ENCODE measurements at places on chromosomes 16 and 17. TPM values are rescaled to one million over a fixed set of nuclear protein-coding genes. Genes with fewer than 3 reads are reported as not detected.

RAMP2 gene
- 5.7 TPM for polyA plus RNA-seq

CES1 gene
- 18.8 TPM for polyA plus RNA-seq

MYO1C gene
- polyA plus RNA-seq, result 58.7 TPM

RECQL5 gene
- 41.2 TPM for polyA plus RNA-seq

SP6 gene
- 2.5 TPM for polyA plus RNA-seq

ABCC11 gene
- polyA plus RNA-seq, result 0.22 TPM

DNA sequence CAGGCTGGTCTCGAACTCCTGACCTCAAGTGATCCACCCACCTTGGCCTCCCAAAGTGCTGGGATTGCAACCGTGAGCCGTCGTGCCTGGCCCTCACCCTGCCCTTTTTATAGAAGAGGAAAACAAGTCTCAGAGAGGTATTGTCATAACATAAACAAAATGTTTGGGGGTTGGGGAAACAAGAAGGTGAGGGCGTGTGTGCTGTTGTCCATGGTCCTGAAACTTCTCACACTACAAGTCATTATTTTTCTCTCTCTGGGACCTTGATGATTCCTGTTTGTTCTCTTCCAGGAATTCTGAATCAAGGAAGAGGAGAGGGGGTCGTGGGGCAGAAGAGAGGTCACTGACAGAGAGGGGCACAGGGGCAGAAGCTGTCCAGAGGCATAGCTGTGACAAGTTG lies 160.2 kb upstream of the LHX1 start:
- DNase-seq, result peak; percentile 18

DNA sequence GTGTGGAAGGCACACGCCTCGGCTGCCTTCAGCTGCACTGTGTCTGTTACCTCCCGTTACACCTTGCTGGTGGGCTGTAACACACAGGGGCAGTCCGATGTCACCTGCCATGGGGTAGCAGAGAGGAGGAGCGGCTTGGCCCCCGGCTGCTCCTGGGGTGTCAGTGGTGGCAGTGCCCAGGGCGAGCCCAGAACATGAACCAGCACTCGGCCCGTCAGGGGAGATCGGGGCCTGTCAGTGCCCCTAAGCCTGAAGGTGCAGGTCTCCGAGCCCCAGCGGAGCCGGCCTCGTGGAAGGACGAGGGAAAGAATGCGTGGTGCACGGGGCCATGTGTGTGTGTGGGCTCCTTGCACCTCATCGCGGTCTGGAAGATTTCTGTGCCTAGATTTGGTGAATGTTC lies 15.4 kb downstream of the RGS11 start:
- DNase-seq, result no peak

- no peak for DNase-seq
Observed at GRCh38 chr17:13541032-13541480, 60.7 kb downstream of the HS3ST3A1 start.

DNA sequence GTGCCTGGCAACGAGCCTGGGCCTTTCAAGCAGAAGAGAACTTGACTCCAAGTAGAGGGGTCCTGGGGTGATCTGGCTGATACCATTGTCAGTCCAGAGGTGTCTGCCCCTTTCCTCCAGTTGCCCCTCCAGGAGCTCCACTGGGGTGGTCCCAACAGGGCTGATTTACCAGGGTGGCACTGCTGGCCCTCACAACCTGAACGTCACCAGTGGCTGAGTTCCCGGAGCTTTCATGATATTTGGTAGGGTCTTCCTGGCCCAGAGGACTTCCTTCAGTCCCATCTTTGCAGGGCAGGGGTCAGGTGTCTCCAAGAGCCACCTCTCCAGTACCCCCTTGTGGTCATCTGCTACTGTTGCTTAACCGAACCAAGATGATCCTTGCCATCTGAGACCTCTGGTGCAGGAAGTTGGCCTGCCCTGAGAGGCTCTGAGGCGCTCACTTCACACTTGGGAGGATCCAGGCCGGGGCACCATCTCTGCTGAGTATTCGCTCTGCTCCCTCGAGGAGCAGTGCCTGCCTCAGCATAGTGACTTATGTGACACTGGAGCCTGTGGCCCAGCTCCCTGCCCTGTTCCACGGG lies 3.5 kb downstream of the LIMD2 start:
- DNase-seq, result no peak

- DNase-seq, result no peak
Observed at GRCh38 chr17:49342575-49342936, 19.5 kb downstream of the ZNF652 start.

GRCh38 chr17:67578142-67578457 lies 139.6 kb upstream of the NOL11 start:
- DNase-seq, result no peak

DNA sequence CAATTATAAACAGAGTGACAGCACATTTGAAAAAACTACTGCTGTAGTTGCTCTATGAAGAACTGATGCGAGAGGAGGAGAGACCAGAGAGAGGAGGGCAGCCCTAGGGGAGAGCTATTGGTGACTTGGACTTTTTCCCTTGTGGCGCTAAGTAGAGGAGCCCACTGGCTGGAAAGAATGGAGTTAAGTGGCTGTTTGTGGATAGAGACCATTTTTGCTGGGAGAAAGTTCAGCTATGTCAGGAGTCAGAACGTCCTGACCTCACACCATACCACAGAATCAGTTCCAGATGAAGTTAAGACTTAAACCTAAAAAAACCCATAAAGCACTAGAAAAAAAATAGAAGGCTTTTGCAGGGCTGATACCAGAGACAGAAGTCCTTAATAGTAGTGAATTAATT lies 2.0 kb downstream of the POLR2A start:
- peak; percentile 31 for DNase-seq

GRCh38 chr17:7475764-7476422 lies 3.5 kb downstream of the ZBTB4 start:
- DNase-seq, result peak; percentile 86

DNA sequence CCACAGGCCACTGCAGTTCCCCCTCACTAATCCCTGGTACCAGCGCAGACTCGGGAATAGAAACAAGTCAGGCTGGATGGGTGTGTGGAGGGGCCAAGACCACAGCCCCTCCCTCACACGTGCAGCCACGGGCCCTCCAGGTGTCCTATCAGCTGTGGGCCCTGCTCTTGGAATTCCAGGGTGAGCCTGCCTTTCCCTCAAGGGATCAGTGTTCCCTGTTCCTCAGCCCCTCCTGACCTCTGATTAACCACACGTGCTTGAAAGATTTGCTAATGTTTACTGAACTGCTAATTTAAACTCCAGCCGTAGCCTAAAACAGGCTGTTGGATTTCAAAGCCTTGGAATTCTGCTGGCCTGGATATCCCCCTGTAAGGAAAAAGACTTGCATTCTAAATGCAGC lies 146.4 kb downstream of the SOCS1 start:
- no peak for DNase-seq

- DNase-seq, result no peak
Observed at GRCh38 chr17:42603318-42603717, 5.9 kb downstream of the RETREG3 start.

- no peak for DNase-seq
Observed at GRCh38 chr16:89038811-89039735, 54.6 kb upstream of the ACSF3 start.

DNA sequence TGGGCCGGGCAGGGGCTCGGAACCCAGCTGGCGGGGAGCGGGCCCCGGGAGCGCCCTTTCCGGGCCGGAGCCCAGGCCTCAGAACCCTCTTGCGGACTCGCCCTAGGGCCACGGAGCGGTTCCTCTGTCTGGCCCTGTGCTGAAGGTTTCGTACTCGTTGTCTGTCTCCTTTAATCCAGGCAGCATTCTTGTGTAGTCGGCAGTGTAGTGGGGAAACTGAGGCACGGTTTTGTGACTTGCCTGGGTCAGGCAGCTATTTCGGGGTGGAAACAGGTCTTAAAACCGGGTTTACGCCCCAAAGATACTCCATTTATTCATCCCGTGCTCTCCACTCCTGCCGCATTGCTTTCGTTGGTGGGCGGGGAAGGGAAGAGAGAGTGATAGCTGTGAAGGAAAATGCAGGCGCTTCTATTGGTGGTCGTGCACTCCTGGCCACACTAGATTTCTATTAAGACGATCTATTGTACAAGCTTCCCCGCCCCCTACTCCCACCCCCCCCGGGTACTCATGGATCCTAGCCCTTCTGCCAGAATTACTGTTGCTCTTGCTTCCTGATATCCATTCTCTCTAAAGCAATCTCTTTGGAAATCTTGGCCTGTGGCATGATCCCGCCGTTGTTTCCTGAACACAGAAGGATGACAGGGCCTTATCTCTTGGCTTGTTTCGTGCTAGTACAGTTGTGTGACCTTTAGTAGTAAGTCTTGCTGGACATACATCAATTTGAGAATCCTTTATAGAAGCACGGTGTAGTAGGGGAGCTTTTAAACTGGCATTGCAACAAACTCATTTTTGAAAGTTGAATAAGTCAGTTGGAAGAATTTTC lies 751 bp downstream of the DCAF7 start:
- DNase-seq, result peak; percentile 54

GRCh38 chr16:50665128-50665878 lies 15.8 kb downstream of the SNX20 start:
- peak; percentile 68 for DNase-seq

- DNase-seq, result no peak
Observed at GRCh38 chr17:42399121-42399520, 10.9 kb upstream of the STAT3 start.

GRCh38 chr17:41449008-41449407 lies 8.2 kb upstream of the KRT38 start:
- DNase-seq, result no peak

- DNase-seq, result peak; percentile 26
Observed at GRCh38 chr16:52613508-52613907, 66.6 kb upstream of the TOX3 start.

DNA sequence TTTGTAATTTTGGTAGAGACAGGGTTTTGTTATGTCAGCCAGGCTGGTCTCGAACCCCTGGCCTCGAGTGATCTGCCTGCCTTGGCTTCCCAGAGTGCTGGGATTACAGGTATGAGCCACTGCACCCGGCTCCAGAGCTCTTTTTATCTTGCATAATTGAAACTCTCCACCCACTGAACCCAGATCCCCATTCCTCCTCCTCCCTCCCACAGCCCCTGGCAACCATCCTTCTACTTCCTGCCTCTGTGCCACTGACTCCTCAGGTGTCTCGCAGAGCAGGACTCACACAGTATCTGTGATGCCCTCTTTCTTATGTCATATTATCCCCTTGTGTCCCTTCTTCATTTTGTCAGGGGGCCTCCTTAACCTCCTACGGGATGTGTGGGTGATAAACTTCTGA lies 340.7 kb downstream of the SLC39A11 start:
- no peak for DNase-seq

DNA sequence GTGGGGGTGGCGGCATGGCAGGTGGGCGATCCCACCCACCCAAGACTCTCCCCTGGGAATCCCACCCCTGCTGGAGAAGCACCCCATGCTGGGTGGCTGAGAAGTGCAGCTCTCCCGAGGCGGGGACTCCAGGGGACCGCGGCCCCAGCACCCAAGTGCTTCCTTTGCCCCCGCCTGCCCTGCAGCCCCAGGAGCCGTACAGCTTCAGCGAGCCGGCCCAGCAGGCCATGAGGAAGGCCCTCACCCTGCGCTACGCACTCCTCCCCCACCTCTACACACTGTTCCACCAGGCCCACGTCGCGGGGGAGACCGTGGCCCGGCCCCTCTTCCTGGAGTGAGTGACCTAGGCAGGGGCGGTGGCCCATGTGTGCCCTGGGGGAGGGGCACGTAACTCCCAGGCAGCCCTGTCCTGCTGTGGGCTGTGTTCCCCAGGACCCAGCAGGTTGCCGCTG lies 11.7 kb downstream of the GAA start:
- DNase-seq, result no peak

DNA sequence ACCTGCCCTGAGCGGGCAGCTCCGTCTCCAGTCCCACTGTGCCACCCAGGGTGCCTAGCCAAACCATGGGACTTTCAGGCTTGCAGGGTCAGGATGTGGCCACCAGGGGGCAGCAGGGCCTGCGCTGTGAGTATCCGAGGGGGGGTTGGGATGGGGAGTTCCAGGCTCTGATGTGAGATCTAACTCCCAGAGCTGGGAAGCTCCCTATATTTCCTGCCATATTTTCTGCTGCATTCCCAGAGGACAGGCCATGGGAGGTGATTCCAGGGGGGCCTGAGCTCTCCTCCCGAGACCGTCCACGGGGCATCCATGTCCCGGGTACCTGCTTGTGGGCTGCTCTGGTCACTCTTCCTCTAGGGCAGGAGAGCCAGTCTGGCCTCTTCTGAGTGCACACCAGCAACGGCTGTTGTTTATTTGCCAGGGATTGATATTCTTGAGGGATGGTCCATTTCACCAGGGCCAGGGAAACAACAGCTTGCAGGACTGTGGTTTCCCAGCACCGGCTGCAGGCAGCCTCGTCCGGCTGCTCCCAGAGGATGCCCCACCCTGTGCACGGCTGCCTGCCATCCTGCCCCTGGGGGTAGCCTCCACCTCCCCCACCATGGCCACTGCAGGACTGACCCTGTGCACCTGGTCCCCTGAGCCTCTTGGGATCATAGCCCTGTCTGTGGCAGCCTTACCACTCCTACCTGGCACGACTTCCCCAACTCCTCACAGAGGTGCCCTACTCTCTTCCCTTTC lies 1.2 kb downstream of the GPR142 start:
- peak; percentile 74 for DNase-seq

GRCh38 chr17:30524847-30525246 lies 47.6 kb downstream of the GOSR1 start:
- DNase-seq, result peak; percentile 20

DNA sequence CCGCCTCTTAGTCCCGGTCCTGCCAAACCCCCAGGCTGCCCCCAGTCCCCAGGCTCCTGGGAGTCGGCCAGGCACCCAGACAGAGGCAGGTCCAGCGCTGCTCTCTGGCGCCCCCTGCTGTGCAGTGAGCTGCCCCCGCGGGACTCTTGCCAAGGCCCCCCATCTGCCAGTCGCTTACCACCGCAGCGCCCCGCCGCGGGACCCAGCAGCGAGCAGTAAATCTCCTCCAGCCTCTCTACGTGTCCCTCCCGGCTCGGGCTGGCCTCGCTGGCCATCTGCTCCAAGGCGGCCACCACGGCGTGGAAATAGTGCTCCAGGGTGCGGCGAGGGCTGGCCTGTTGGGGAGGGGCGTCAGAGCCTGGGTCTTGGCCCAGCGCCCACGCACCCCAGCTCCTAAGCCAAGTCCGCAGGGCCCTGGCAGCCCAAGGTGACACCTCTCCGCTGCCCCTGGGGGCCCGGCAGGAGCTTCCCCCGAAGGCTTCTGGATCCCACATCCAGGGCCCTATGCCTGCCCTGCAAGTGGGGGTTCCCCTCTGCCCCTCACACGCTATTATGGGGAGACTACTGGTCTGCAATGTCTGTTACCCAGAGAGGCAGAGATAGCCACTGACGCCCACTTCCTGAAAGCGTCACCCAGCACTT lies 33.7 kb upstream of the MFSD6L start:
- peak; percentile 49 for DNase-seq
